Activated CD4-positive, alpha-beta memory T cell treated with anti-CD3 and anti-CD28 coated beads, Interleukin-2, amount 10 ng/mL, durations not matched to agents 7 days and 5 days (primary cell): ENCODE measurements at places on chromosomes 7 and 10.

DNA sequence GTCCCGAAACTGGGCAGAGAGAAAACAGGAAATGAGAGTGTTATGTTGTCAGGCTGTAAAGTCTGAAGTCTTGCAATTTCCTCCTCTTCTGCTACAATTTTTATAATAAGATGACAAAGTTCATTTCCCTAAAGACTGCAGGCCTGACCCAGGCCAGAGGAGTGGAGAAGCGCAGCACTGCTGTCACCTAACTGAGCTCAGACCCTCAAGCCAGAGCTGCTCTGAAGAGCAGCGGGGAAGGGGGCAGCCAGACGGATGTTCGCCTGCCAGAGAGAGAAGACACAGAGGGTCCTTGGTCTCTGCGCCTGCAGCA is 12.6 kb upstream of the AOAH start:
- no peak for DNase-seq

GRCh38 chr7:1323178-1324027 is 90.7 kb downstream of the UNCX start:
- no peak for DNase-seq

DNA sequence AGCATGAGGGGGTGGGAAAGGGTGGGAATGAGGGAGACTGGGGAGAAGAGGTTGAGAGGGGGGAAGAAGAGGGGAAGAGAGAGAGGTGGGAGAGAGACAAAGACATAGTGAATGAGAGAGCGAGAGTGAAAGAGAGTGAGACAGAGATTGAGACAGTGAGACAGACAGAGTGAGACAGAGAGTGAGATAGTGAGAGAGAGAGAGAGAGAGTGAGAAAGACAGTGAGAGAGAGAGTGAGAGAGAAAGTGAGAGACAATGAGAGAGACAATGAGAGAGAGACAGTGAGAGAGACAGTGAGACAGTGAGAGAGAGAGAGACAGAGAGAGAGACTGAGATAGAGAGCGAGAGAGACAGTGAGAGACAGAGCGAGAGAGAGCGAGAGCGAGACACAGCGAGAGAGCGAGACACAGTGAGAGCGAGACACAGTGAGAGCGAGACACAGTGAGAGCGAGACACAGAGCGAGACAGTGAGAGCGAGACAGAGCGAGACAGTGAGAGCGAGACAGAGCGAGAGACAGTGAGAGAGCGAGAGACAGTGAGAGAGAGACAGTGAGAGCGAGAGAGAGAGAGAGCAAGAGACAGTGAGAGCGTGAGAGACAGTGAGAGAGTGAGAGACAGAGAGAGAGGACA is 10.1 kb downstream of the TMEM243 start:
- no peak for DNase-seq

DNA sequence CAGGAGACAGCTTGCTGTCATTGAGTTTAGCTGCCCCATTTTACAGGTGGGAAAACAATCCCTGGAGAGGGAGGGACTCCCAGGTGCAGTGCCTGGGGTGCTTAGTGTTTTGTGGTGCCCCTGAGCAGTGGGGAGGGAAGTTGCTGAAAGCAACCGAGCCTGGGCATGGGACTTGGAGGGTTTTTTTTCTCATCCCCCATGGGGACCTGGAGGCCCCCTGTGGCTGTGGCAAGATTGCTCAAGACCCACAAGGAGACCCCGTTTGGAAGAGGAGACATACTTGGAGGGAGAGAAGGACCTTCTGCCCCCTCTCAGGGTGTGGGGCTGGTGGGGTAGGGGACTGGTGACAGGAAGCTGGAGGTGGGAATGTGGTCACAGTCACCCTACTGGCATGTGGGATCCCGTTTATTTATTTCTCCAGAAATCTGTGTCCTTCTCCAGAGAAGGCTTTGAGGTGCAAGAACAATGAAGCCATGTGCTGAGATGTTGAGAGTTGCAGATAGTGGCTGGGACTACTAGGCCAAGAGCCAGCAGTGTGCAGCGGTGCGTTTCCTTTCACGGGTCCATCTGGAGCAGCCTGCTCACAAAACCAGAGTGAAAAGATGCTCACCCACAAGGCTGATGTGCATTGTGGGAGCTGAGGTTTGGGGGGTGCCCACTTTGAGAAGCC is 21.5 kb downstream of the ZMIZ1 start:
- DNase-seq, result no peak

GRCh38 chr10:132654121-132654571 is 116.6 kb downstream of the INPP5A start:
- no peak for DNase-seq
